Chondrocyte (in vitro differentiated cells): ENCODE measurements at places on chromosomes 3 and 15. TPM values are rescaled to one million over a fixed set of nuclear protein-coding genes. Genes with fewer than 3 reads are reported as not detected.

The EPHA6 gene
- 0.33 to 0.70 TPM (median 0.62 TPM) in 3 replicates for total RNA-seq

The DUOXA1 gene
- 0.47 to 0.82 TPM (median 0.64 TPM) in 3 replicates for total RNA-seq

The GPR160 gene
- total RNA-seq: 0.37 to 0.60 TPM (median 0.49 TPM) in 3 replicates

The FEZF2 gene
- total RNA-seq: not detected in 3 replicates

The EFCC1 gene
- total RNA-seq: 0.13 TPM in 1 of 3 replicates, not detected in the others

The CAPN3 gene
- 2.8 to 3.3 TPM (median 3.2 TPM) in 3 replicates for total RNA-seq

DNA sequence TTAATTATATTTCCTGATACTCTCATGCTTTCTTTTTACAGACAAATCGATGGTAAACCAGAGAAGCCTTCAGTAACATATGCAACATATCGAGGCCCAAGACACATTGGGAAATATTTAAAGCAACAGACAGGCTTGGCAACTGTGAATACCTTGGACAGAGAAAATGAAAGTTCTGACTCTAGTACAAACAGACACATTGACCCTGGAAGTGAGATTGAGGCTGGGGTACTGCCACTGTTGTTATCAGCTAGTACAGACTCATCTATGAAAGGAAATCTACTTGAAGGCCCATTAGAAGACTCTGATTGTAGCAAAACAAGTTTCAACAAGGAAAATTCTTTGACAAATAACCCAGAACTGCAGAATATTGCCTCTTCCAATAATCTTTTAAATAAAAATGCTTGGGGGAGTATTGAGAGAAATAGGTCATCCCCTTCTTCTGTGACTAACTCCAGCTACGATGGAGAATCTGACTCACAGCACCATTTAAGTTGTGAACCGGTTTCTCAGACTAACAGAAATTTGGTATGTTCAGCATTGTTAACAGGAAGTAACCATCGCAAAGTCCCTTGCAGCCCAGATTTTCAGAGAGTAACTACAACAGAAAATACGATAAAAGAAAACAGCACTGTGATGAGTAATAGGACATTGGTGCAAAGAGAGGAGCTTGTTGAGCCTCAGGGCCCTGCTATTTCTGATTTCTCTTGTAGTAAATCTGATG, 50.2 kb downstream of the CRYBG3 start:
- no peak for DNase-seq

DNA sequence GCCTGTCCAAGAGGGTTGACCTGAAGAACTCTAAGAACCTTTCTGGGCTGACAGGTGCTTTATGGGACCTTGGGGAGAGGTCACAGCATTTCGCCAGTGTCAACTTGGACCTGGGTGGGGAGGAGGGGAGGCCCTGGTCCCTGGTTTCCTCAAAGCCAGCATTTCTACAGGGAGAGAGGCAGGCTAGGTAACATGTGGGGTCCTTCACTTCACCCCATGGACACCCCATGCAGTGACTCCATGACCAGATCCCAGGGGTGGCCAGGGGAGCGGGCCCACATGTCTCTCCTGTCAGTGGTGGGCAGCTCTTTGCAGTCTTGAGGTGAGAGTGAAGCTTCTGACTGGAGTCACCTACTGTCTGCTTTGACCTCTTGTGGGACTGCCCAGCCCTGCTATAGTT, 35.8 kb downstream of the GOLGA6L10 start:
- DNase-seq: peak; percentile 42

GRCh38 chr3:51581524-51581923, 43.0 kb downstream of the RAD54L2 start:
- DNase-seq: no peak

DNA sequence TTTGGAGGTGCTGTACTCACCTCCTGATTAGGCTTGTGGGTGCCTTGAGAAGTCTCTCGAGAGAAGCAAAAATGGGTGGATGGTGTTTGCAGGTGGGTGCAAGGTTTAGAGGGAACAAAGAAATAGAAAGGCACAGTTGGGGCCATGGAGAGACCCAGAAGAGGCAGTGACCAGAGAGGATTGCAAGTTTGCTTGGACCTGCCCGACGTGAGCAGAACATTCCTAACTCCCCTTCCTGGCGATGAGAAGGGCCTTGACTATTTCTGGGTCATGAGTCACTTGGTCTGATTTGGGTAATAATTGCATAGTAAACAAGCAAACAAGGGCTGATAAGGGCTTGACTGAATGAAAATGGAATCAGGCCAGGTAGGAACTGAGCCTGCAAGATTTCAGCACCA, 7.0 kb upstream of the CTSH start:
- DNase-seq: peak; percentile 0

DNA sequence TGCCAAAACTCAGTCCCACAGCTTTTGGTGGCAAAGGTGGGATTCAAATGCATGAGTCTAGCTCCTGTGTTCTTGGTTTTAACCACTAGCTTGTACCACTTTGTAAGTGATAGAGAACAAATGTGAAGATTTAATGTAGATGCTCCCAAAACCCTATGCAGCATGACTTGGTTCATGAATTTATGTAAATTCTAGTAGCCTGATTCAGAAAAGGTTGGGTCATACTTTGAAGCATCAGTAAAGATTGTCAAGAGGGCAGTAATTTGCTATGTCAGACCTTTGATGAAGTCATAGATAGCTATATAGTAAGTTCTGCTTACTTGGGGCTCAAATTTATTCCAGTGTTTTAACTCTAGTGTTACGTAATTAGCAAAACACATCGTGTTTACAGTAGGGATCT, 75.6 kb downstream of the VPS8 start:
- DNase-seq: no peak

DNA sequence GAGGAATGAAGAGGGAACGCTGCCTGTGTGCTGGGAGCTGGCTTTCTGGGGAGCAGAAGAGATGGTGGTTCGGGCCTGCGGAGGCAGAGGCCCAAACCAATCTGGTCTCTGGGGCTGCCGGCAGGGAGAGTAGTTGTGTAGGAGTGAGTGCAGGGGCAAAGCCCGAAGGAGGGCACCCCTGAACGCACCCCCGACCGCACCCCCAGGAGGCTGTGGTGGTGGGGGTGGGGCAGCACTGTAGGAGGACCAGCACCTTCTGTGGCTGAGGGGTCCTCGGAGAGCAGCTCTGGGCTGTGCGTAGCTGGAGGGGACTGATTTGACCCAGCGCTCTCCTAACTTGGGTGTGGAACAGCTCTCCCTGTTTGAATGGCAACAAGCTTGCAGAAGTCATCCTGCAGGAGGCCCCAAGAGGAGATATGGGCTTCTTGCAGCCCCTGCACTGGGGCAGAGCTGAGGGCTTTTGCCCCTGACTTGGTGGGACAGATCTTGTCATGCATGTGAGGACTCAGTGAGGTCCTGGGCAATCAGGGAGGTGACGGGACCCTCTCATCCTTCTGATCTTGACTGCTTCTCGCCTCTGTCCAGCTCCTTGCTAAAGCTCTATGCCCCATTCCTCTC, 26.1 kb downstream of the C15orf39 start:
- DNase-seq: peak; percentile 75

DNA sequence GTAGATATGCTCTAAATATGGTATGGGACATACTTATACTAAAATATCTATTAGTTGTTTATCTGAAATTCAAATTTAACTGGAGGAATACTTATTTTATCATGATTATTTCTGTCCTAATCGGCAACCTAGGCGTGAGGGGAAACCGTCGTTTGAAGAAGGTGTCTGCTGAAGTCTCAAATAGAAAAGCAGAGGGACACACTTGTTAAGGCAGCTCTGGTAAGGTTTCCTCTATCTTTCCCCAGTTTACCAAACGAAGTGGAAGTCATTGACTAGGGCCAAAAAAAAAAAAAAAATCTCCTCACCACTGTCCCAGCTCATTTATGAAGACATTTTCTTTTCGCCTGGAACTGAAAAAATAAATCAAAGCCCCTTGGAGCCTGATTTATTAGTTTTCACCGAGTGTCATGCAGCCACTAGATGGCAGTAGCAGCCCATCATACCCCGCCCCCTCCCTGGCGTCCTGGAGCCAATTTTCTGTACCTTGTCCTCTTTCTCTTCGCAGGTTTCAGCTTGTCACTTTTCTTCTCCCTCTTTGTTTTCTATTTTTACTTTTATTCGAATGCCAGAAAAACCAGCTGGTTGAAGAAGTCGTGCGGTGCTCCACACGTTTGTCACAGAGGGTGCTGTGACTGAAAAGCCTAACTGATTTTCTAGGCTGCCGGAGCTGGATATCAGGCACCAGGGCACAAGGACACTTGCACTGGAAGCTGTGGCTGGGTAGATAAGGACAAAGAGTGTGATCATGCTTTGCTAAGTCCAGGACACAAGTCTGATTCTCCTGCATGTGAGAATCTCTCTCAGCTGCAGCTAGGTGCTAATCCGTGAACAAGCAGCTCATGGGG, 238.7 kb downstream of the ZPLD1 start:
- no peak for DNase-seq

DNA sequence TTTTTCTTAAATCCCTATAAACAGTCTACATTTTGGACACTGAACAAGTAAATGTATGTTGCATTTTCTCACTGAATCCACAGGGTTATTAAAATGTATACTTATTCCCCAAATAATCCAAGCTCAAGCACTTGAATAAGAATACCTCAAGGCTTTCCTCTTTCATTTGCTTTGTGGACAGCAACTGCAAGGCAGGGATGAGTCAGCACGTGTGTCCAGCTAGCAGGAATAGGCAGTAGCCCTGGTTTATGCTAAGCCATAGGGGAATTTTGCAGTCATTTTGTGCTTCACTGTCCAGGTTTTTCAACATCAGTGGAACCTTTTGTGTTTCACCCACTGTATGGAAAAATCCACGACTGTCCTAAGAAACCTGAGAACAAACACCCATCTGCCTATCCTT, 96.7 kb upstream of the KCNMB2 start:
- DNase-seq: no peak

- no peak for DNase-seq
Measured at GRCh38 chr3:124557433-124558232, 172.6 kb upstream of the UMPS start.

- DNase-seq: no peak
Measured at GRCh38 chr15:61890106-61890505, 170.1 kb downstream of the VPS13C start.

DNA sequence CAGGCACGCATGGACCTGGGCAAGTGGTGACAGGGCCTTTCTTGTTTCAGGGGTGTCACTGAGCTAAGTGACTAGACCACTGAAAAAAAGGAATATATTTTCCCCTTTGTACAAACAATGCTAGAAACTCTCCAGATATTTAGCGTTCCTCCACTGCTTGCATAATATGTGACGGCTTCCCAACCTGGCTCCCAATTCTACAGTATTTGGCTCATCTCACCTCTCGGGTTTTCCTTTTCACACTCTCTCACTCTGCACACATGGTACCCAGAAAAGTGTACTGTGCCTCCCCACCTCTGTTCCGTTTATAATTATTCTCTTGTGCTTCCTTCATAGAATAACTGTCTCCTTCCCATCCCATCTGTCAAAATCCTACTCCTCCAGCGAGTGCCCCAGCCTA, 140.5 kb upstream of the KLHL25 start:
- no peak for DNase-seq

GRCh38 chr3:115520651-115521245, 102.6 kb upstream of the GAP43 start:
- no peak for DNase-seq

GRCh38 chr3:23676093-23676492, 129.7 kb upstream of the UBE2E1 start:
- no peak for DNase-seq

DNA sequence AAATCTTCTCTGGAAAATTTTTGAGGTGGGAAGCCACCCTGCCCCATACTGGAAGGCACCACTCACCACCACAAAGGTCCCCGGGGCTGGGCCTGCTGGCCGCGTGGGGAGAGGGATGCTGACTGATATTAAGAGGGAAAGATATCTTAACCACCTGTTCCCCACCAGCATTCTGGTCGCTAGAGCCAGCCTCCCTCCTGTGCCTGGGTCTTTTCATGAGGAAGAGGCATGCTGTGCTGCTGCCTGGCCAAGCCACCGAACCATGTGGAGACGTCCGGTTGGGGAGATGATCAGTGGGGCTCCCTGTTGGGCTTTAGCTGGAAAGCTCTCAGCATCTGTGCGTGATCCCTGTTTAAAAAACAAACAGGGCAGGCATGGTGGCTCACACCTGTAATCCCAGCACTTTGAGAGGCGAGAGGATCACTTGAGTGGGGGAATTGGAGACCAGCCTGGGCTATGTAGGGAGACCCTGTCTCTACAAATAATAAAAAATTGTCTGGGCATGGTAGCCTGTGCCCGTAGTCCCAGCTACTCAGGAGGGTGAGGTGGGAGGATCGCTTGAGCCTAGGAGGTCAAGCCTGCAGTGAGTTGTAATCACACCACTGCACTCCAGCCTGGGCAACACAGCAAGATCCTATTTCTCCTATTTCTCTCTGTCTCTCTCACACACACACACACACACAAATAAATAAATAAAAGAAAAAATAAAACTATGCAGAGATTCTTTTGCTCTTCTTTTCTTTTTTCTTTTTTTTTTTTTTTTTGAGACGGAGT, 1.0 kb downstream of the KLHL18 start:
- DNase-seq: no peak

DNA sequence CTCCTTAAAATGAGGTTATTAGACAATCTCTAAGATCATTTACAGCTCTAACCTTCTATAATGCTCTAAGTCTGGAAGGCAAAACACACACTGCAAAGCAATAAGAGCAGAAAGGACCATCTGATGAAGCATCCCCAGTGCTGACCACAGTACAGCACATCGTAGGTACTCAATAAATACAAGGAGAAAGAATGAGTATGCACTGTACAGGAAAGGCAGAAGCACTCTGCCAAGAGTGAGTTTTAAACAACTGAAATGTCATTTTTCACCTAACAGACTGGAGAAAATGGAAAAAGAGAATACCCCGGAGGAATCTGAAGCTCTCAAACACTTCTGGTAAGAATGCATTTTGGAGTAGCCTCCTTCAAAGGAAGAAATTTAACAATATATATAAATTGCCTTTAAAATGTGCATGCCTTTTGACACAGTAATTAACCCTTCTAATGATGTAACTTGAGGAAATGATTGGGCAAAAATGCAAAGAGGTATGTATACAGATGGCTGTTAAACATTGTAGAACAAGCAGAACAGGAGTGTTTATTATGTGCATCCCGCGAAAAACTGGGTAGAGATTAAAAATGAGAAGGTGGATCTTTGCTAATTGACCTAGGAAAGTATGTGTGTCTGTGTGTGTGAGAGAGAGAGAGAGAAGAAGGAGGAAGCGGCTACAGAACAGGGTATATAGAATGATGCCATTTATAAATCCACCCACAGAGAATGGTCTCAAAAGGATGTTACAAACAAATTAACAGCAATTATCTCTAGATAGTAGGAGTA, 8.0 kb upstream of the OXTR start:
- DNase-seq: no peak

DNA sequence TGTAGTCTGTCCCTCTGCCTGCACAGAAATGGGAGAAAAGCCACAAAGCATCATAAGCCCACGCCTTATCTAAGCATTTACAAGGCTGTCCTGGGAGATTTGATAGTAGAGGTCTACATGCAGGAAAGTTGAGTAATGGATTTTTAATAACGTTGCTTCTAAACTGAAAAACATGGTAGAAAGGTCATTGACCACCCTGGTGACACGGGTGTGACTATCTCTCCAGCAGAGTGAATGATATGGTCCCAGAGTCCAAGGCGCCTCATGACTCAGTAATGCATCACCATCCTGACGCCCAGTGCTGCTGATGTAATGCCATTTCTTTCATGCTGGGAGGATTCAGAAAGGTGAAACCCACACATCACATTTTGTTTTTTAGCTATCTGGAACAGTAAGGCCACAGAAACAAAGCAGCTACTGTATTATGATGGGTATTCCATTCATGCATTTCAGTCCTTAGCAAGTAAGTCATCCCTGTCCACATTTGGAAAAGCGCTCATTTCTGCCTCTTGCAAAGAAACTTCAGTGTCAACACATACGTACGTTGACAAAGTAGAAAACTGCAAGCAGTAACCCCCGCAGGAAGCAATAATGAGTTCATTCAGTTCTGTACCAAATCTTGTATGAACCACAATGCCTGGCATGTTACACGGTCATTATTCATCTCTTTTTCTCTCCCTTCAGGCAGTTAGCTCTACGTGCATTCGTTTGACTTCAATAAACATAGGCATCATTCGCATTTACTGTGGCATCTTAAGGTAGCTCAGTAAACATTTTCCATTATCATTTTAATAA, 483.5 kb downstream of the GABRG3 start:
- DNase-seq: no peak
